ENCODE measurements at places on chromosomes 12 and 14.

DNA sequence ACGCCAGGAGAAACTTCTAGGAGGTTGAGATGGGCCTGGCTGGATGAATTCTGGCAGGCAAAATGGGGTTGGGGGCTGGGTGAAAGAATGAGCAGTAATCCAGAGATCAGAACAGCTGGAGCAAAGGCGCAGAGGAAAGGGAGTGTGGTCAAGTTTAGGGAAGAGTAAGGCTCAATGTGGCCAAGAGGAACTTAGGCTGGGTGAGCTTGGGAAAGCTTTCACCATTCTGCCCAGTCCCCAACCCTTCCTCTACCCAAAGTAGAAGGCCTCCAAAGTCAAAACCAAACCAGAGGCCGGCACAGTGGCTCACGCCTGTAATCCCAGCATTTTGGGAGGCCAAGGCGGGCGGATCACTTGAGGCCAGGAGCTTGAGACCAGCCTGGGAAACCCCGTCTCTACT lies 10.2 kb upstream of the RABGGTA start:
- DNase-seq = no peak

- DNase-seq = no peak
These were observed 3.5 kb downstream of the KICS2 start for GRCh38 chr12:64218597-64218996.

DNA sequence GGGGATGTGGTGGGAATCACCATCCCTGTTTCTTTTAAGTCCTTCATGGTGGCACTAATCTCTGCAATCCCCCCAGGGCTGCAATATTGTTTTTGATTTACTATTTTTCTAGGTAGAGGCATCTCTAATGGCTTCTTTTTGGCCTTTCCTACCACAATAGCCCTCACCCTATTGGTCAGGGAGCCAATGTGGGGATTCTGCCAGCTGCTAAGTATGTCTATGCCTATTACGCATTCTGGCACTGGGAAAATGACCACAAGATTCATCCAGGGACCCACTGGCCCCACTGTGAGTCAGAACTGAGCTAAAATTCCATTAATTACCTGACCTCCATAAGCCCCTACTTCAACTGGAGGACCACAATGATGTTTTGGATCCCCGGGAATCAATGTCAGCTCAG lies 15.9 kb upstream of the GLIPR1L2 start:
- DNase-seq = no peak

GRCh38 chr12:69278814-69279782 lies 39.7 kb downstream of the CPSF6 start:
- no peak for DNase-seq

- DNase-seq = no peak
These were observed 10.4 kb downstream of the KCNJ8 start for GRCh38 chr12:21764065-21764464.

All from NCI-H1694 (cell line).